ENCODE measurements at places on chromosomes 5 and 9.

GRCh38 chr9:134937164-134937555, 19.4 kb upstream of the FCN1 start:
- no peak for DNase-seq

DNA sequence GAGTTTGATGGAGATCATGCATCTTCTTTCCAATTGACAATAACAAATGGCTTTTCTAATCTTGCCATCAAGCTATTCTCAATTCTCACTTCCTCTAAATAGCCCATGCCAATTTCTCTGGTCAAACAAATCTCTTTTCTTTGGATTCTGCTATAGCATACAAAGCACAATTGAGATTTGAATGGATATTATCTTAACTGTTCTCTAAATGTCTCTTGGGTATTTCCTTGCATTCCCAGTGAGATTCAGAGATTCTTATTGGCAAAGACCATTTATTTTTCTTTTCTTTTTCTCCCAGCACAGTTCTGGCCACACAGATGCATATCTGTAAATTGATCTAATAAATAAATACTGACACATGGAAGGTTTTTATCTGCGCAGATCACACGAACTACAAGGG, at the start of gene OR1N2:
OR1N2 (plus strand) TSS at position 301 of the 400 bp plus-strand sequence. CDS start 100 bp downstream, outside the sequence.
- DNase-seq = no peak

- DNase-seq = no peak
These were observed 212.0 kb downstream of the DEPDC1B start for GRCh38 chr5:60487885-60488442.

GRCh38 chr9:6076851-6077250, 61.4 kb upstream of the RANBP6 start:
- DNase-seq = no peak

GRCh38 chr5:1217596-1218206, 7.5 kb upstream of the SLC6A18 start:
- DNase-seq = no peak

DNA sequence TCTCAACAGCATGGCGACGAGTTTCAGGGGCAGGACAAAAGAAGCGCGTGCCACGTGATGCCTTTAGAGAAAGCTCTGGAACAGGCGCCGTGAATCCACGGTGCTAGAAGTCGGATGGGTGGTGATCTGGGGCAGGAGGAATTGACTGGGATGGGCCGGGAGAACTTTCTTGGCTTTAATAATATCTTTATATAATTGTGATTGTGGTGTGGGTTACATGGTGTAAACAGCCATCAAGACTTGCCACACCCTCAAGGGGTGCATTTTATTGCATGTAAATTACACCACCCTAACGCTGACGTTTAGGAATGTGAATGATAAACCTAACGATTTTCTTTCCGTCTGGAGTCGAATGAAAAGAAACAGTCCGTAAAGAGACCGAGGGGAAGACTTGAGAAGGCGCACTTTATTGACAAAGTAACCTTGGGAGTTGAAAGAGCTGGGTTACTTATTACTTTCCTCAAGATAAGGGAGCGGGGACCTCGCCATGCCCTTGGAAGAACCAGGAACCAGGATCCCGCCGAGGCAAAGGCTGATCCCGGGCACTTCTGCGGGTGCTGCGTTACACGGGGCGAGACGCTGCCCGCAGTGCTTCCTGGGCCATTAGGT, 8.5 kb downstream of the NRARP start:
- no peak for DNase-seq

GRCh38 chr9:120926397-120926928, at the start of gene TRAF1:
Gene TRAF1, minus strand, starts transcription at chr9:120926796. Its CDS starts 721 bp downstream, at chr9:120926075.
- DNase-seq = no peak

DNA sequence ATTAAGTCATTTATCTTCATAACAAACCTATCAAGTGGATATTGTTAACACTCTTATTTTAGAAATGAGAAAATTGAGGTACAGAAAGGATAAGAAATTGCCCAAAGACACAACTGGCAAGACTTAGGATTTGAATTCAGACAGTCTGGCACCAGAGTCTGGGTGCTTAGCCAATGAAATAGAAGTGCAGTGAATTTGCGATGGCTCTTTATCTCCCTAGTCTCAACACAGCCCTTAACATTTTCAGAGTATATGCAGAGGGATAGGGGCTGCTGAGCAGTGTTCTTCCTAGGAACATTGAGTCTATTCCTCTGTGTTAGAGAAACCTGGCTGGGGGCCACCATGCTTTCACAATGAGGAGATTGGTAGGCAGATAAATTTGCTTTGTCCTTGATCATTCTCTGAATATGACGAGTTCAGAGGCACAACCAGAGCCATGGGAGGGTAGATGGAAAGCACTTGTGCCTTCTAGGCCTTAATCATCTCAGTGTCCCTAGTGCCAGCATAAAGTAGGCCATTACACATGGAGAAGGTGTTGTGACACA, 6.1 kb upstream of the FSD1L start:
- DNase-seq = no peak

DNA sequence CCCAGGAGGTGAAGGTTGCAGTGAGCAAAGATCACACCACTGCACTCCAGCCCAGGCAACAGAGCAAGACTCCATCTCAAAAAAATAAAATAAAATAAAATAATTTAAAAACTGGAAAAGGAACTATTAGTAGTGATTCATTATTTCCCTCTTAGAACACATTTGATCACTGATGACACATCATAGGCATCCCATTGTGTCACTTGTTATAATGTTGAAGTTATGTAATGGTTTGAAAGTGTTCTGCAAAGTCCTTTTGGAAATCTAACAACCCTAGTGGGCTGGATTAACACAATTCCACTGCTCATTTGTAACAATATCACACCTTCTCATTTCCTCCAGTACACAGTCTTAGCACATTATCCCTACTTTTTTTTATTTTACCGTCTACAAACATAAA, 81.8 kb upstream of the LMNB1 start:
- DNase-seq = no peak

DNA sequence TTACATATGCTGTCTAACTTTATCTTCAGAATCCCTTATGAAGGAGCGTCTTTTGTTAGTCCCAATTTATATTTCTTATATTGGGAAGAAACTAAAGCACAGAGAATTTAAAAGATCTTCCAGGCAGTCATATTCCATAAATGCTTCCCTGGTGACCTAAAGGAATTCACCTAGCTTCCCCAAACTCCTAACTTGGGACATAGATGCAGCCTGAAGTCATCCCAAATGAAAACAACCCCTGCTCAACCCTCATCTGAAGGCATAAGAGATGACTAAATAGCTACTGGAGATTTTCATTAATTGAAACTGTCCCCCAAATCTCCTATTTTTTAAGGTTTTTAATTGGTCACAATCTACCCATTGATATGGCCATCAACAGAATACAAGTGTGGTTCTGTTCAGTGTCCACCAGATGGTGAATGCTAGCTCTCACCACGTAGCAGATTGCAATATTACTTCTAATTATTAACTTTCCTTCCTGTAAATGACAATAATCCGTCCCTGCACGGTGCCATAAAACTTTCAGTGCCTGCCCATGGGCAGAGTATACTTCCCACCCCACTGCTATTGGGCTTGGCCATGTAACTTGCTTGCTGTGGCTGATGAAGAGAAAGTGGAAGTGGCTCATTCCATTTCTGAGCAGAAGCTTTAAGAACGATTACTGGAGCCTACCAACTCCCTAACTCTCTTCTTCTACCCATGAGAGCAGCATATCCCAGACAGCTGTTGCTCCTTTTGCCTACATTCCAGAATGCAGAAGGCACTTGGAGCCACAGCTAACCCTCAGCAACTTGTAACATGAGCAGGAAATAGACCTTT, 18.7 kb downstream of the PRUNE2 start:
- no peak for DNase-seq

GRCh38 chr9:75023846-75024245, 4.2 kb downstream of the CARNMT1 start:
- DNase-seq = no peak
